Psoas muscle (tissue), 8 donors: ENCODE measurements at places on chromosomes 7 and 10. TPM values are rescaled to one million over a fixed set of nuclear protein-coding genes. Genes with fewer than 3 reads are reported as not detected.

The LAMB4 gene
- total RNA-seq: not detected

The ZNF511 gene
- 64.2 TPM for total RNA-seq

The ENTPD7 gene
- total RNA-seq: 1.2 TPM

DNA sequence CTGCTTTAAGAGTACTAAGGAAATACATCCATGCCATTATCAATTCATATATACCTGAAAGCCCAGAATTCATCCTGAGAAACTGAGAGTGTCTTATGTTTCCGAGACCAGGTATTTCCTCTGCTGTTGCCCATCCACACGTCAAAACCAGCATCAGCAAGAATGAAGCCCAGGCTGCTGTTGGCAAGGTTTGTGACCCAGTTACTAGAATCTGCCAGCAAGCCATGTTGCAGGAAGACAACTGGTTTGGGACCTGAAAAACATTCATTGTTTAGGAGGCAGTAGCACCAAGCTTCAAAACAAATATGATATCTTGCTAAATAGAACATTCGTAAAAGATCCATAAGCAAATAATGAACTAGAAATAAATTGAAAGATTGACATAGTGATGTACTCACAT, 21.0 kb upstream of the CH25H start:
- H3K4me1 ChIP-seq: no peaks in the 10 kb centered on the region
- no peaks in the 10 kb centered on the region for H3K36me3 ChIP-seq
- no peak for DNase-seq
- no peaks in the 10 kb centered on the region for H3K27me3 ChIP-seq

The ATP5F1C gene
- 210 TPM for total RNA-seq

DNA sequence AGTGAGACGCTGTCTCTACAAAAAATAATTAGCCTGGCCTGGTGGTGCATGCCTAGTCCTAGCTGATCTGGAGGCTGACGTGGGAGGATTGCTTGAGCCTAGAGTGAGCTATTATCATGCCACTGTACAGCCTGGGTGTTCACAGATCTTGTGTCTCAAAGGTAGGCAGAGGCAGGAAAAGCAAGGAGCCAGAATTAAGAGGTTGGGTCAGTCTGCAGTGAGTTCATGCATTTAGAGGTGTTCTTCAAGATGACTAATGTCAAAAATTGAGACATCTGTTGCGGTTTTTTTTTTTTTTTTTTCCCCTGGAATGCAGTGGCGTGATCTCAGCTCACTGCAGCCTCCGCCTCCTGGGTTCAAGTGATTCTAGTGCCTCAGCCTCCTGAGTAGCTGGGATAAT, 5.4 kb downstream of the PPIA start:
- DNase-seq: no peak
- H3K4me3 ChIP-seq: no peak overlapping the region
- peaks cover 63% of the 10 kb centered on the region for H3K36me3 ChIP-seq
- H3K4me1 ChIP-seq: peaks cover 11% of the 10 kb centered on the region
- H3K27me3 ChIP-seq: no peaks in the 10 kb centered on the region

The OR2A7 gene
- total RNA-seq: not detected

GRCh38 chr10:101493782-101494281, 94.2 kb downstream of the POLL start:
- H3K4me1 ChIP-seq: peaks cover 21% of the 10 kb centered on the region
- no peaks in the 10 kb centered on the region for H3K27me3 ChIP-seq

- no peak for DNase-seq
- no peak overlapping the region for H3K27ac ChIP-seq
- peaks cover 7% of the 10 kb centered on the region for H3K4me1 ChIP-seq
- no peaks in the 10 kb centered on the region for H3K36me3 ChIP-seq
- no peaks in the 10 kb centered on the region for H3K27me3 ChIP-seq
Observed at GRCh38 chr7:149751043-149751775, 22.2 kb downstream of the ZNF467 start.

DNA sequence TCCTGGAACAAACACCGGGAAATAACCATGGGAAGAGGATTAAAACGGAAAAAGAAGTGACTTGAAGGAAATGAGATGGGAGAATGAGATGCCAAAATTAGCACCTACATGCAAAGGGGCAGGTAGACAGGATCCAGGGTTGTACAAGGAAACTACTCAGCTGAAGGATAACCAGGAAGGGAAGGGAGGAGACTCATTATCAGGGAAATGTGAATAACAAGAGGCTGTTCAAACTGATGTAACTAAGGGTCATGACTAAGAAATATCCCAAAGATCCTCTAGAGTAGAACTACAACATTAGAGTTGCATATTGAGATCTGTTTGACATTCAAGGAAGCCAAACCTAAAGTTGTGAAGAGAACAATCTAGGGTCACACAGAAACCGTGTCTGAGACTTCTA, 166.2 kb upstream of the SP8 start:
- H3K27ac ChIP-seq: no peak overlapping the region
- no peak for DNase-seq
- H3K4me1 ChIP-seq: no peaks in the 10 kb centered on the region
- no peaks in the 10 kb centered on the region for H3K36me3 ChIP-seq

DNA sequence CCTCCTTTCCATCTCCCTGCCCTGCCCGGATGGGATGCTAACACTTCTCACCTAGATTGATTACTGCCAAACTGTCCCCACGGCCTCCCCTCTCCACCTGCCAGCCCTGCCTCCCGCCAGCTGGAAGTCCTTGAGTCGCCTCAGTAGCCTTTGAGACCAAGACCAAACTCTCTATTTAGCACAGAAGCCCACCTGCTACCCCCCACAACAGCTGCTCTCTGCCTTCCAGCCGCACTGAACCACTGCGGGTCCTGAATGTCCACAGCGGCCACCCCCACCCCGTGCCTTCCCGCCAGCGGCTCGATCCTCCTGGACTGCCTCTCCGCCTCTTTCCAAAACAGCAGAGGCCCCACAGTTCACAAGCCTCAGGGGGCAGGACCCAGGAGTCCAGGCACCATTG, 39.0 kb downstream of the FKBP6 start:
- no peak overlapping the region for H3K27ac ChIP-seq
- no peaks in the 10 kb centered on the region for H3K27me3 ChIP-seq
- no peak overlapping the region for H3K4me3 ChIP-seq

The TRIP6 gene
- total RNA-seq: 6.2 TPM

The TMEM176A gene
- 13.7 TPM for total RNA-seq

GRCh38 chr10:43024942-43025700, 51.7 kb upstream of the RET start:
- DNase-seq: no peak
- no peak overlapping the region for H3K27ac ChIP-seq
- no peak overlapping the region for H3K4me3 ChIP-seq
- no peaks in the 10 kb centered on the region for H3K4me1 ChIP-seq

The ADCY1 gene
- total RNA-seq: 4.3 TPM

DNA sequence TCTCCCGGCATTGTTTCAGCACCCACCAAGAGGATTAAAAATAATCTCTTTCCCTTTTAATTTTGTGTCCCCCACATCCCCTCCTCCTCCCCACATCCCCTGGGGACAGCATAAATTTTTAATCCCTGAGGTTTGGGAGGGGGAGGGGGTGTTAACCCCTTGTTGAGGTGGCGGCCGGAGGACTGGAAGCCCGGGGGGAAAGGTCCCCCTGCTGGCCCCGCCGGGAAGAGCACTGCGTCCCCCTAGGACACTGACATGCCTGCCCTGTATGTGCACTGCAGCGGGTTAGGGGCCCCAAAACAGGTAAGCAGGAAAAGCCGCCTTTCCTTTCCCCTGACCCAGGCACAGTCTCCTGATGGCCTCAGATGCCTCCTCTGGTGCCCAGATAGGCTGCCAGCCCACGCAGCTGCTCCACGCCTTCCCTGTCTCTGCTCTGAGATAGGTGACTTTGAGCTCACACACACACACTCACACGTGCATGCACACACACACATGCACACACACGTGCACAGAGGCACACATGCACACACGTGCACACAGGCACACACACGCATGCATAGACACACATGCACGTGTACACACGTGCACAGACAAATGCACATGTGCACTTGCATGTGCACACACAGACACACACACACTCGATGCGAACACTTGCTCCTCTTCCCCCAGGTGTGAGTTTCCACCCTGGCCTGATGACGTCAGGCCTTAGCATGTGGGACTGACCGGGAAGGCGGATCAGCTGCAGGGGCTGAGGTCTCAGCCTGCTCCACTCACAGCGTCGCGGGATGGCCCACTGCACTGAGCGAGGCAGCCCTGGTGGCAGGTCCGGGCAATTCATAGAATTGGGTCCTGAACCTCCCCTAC, 12.3 kb downstream of the CNPY1 start:
- peak overlapping the region; percentile 43 for H3K4me3 ChIP-seq
- H3K27ac ChIP-seq: no peak overlapping the region
- peaks cover 9% of the 10 kb centered on the region for H3K4me1 ChIP-seq
- no peaks in the 10 kb centered on the region for H3K36me3 ChIP-seq
- H3K27me3 ChIP-seq: no peaks in the 10 kb centered on the region

The NANOS1 gene
- total RNA-seq: 59.4 TPM

DNA sequence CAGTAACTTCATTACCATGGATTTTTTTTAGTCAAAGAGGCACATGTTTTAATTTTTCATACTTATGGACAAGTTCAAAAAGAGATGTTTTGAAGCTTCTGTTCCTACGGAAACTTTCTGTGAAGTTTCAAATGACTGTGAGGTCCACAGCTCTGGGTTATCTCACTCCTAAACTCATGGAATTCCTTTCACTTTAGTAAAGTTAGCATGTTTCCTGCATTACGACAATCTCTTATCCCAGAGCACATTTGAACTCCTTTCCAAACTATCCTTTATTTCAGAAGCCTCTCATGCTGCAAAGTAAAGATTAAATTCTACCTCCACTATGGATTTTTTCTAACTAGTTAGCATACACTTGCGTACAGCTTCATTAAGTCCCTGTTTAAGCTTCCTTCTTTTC, 15.3 kb upstream of the ADD3 start:
- H3K27ac ChIP-seq: no peak overlapping the region
- H3K4me1 ChIP-seq: no peaks in the 10 kb centered on the region
- H3K27me3 ChIP-seq: no peaks in the 10 kb centered on the region
- H3K36me3 ChIP-seq: no peaks in the 10 kb centered on the region
- DNase-seq: no peak

The ITGA8 gene
- 1.4 TPM for total RNA-seq

- no peak for DNase-seq
- peaks cover 50% of the 10 kb centered on the region for H3K36me3 ChIP-seq
- H3K4me3 ChIP-seq: no peak overlapping the region
- H3K27ac ChIP-seq: peak overlapping the region; percentile 32
- H3K4me1 ChIP-seq: peaks cover 17% of the 10 kb centered on the region
Observed at GRCh38 chr10:6507311-6507710, 72.8 kb downstream of the PRKCQ start.

GRCh38 chr10:93346694-93347093, 135.4 kb downstream of the MYOF start:
- H3K36me3 ChIP-seq: peaks cover 40% of the 10 kb centered on the region
- no peak overlapping the region for H3K4me3 ChIP-seq
- H3K27me3 ChIP-seq: no peaks in the 10 kb centered on the region

The OR2A1 gene
- not detected for total RNA-seq

The NXPH1 gene
- not detected for total RNA-seq

GRCh38 chr10:5321273-5321672, 43.5 kb upstream of the UCN3 start:
- no peak overlapping the region for H3K27ac ChIP-seq
- H3K4me3 ChIP-seq: no peak overlapping the region
- no peaks in the 10 kb centered on the region for H3K36me3 ChIP-seq
- no peaks in the 10 kb centered on the region for H3K27me3 ChIP-seq

- H3K4me1 ChIP-seq: peaks cover 41% of the 10 kb centered on the region
- H3K27me3 ChIP-seq: no peaks in the 10 kb centered on the region
- H3K36me3 ChIP-seq: no peaks in the 10 kb centered on the region
Observed at GRCh38 chr7:121192834-121193233, 136.0 kb upstream of the WNT16 start.

DNA sequence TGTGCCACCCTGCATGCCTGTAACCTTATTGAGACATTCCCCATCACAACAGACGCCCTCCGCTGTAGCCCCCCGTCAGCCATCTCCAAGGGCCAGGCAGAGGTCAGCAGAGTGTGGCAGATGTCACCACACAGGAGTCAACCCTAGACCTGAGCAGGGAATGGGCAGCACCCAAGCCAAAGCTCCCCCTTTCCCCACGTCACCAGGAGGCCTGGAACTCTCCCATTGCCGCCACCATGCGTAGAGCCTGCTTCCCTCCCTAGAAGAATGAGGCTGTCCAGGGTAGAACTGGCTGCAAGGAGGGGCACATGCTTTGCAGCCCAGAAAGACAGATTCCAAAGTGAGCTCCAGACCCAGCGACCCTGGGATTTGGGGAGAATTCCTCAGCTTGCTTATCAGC, 342.9 kb downstream of the TNS3 start:
- DNase-seq: no peak
- H3K27ac ChIP-seq: no peak overlapping the region
- no peaks in the 10 kb centered on the region for H3K36me3 ChIP-seq
- H3K4me1 ChIP-seq: peaks cover 8% of the 10 kb centered on the region

The KCNMA1 gene
- 20.4 TPM for total RNA-seq

The ERVW-1 gene
- not detected for total RNA-seq

The GNAT3 gene
- total RNA-seq: not detected

DNA sequence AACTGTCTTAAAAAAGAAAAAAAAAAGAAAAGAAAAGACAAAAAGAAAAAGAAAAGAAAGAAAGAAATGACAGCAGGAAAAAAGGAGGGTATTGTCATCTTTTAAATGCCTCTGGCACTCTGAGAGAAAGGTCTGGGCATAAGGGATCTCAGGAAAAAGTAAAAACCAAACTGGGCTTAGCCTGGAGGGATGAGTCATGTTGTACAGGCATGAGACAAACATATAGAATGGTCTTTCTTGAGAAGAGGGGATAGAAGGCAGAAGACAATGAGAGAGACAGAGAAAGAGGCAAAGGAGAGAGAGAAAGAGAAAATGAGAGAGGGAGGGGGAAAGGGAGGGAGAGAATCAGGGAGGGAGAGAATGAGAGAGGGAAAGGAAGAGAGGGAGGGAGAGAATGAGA, 32.3 kb upstream of the KCNMA1 start:
- no peak overlapping the region for H3K27ac ChIP-seq
- H3K4me1 ChIP-seq: no peaks in the 10 kb centered on the region
- no peaks in the 10 kb centered on the region for H3K27me3 ChIP-seq
- no peak for DNase-seq

- H3K27me3 ChIP-seq: no peaks in the 10 kb centered on the region
- peak overlapping the region; percentile 98 for H3K27ac ChIP-seq
- no peak for DNase-seq
- peaks cover 50% of the 10 kb centered on the region for H3K4me1 ChIP-seq
- no peaks in the 10 kb centered on the region for H3K36me3 ChIP-seq
Observed at GRCh38 chr10:114825513-114826253, 4.1 kb downstream of the FHIP2A start.

The IFIT1B gene
- not detected for total RNA-seq

DNA sequence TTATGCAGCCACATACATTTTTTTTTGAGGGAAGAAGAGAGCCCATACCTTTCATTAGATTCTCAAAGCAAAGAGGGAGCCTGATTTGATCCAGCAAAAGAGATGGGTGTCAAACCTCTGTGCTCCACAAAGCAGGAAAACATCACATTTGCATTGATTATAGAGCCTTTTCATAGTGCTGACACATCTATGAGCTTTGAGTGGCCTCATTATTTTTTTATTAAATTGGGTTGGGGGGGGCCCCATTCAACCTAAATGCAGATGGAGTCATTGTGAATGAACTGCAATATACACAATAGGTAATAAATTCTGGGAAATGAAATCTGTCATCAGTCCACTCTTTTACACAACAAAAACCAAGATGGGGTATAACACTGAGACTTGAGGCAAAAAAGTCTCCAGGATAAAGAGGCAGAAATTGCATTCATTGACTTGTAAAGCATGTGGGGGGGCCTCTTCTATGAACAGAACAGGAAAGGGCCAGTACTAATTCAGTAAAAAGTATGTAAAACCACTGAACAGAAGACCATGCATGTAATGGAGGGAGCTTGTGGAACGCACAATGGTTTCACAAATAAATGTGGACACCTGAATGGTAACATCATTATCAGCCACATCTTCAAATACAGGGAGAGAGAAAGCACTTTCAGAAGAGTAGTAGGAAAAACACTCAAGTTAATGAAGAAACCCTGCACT, 17.7 kb upstream of the ASB4 start:
- H3K27ac ChIP-seq: no peak overlapping the region
- H3K36me3 ChIP-seq: no peaks in the 10 kb centered on the region
- H3K4me3 ChIP-seq: no peak overlapping the region
- no peaks in the 10 kb centered on the region for H3K4me1 ChIP-seq
- no peaks in the 10 kb centered on the region for H3K27me3 ChIP-seq
